Retinal pigment epithelial cell (primary cell): ENCODE measurements at places on chromosomes 11 and 22.

DNA sequence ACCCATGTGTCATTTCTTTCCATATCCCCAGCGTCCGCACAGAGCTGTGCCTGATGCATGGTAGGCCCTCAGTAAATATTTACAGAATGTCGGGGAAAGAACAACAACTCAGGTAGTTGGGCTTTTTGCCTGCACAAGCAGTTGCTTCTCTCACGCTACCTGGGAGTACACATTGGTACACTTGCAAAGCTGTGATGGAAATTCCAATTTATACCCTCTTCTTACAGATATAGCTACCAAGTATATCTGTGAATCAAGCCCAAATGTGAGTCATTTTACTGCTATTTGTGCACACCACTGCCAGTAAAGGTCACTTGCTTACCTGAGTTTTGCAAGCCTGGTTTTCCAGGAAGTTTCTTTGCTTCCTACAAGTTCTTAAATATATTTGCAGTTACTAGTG, 333.0 kb upstream of the NARS2 start:
- DNase-seq: no peak

DNA sequence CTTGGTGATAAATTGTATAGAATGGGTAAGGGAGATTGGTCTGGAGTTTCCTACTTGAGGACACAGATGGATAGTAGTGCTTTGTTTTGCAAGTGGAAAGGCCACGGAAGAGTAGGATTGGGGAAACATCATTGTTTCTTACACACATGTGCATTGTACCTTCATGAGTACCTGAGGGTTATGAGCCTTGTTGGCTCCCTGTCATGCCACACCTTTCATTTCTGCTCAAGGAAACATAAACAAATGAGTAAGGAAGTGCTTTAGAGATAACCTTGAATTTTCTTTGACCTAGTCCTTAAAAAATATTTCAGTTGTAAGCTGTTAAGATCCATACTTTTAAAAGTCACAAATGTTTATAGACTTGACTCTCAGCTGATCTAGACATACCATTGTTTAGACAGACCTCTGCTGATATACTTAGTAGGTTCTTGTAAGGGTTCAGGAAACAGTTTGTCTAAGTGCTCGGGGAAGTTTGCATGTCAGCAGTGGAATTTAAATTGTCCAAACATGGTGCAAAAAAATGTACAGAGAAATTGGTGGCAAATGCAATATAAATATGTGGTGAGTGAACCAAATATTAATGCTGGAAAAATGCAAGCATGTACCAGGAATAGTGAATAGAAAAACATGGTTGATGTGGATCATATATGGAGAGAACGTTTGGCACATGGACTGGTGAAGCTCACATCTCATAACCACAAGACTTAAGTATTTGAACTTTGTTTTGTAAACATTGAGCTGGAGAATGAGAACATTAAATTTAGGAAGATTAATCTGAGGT, 40.9 kb downstream of the GAS2 start:
- DNase-seq: no peak

DNA sequence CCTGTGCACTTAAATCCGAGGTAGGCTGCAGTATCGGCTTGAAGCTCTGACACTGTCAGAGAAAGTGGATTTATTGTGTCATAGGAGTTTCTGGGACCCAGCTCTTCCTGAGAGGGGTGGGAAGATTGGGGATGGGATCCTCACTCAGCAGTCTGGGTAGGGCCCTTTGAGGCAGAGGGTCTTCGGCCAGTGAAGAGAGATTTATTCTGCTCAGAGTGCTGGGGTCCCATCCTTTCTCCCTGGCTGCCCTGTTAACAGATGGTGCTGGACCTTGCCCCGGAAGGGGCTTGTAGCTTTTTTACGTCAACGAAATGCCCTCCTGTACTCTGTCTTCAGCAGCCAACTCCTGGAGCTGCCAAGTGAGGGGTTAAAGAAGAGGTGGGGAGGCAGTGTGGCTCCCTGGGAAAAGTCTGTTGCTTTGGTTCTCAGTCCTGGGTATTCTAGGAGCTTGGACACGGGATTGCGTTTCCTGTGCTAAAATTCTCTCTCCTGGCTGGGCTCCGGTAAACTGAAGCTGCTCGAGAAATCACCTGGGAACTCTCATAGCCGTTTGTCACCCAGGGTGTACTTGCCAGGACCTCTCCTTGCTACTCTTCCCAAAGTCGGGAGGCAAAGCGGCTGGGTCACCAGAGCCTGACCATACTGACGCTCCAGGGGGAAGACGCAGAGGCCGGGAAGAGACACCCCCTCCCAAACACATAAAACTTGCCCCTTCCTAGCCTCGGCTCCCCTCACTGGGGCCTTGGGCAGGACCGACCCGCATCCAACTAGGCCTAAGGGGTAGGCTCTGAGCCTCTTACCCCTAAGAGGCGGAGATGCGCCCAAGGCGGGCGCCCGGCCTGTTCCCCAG, 806 bp upstream of the SMDT1 start:
- DNase-seq: no peak

DNA sequence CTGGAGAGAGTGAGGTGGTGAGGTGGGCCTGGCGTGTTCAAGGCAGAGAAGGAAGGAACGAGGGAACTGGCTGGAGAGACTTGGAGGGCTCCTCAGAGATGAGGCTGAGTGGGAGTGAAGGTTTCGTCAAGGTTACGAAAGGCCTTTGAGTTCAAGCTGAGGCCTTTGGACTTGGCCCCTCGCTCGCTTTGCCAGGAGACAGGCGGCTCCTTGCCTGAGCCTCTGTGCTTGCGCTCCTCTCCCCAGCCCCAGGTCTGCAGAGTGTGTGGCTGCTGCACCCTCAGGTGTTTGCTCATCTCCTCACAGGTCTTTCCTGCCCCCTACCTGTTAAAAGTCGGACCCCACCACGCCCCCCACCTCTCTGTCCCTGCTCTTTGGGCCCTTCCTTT, 91.6 kb downstream of the ATXN10 start:
- no peak for DNase-seq

DNA sequence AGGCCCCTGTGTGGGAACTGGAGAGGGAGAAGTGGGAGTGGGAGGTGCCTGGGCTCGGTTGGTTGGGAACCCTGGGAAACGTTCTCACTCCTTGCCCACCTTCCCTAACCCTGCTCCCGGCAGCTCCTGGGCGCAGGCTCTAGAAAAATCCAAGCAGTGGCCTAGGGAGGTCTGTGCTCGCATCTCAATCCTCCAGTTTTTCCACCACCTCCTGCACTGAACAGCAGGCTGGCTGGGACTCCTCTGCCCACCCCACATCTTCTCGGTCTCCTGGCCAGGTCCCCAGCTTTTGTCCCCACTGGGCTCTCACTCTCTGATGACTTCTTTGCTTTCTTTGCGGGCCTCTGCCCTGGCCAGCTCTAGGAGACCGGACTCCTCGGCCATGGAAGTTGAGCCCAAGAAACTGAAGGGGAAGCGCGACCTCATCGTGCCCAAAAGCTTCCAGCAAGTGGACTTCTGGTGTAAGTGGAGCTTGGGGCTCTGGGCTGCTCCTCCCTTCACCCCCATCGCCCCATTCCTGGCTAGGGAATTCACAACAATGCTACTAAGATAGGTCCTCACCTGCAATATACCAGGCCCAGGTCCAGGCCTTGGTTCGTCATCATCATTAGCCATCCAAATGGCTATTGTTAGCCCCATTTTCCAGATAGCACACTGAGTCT, 35.6 kb downstream of the PRDM11 start:
- no peak for DNase-seq

- DNase-seq: no peak
These were observed 5.6 kb upstream of the ZBED4 start for GRCh38 chr22:49847751-49848689.

DNA sequence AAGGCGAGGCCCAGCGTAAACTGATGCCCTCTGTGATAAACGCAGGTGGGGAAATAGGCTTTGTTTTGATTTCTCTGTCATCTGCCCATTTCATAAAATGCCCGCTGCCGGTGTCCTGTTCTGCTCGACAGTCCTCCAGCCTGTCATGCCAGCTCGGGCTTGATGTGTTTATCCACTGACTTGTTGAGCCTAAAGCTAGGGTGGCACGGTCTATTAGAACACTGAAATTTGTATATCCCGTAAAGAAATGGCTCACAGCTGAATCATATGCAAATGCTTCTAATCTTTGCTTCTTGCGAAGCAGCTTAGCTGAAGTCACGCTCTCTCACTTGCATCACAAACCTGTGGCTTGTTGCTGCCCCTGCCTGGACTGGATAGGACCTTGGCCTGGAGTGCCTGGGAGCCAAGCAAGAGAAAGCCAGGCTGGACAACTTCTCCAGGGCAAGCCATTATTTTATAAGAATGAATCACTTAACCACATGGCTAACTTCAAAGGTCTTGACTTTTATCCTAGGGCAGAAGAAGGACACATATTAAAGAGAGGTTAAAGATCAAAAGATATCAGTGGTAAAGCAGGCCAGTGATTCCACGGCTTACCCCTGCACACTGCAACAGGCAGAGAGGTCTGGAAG, 33.1 kb downstream of the EHF start:
- DNase-seq: peak; percentile 99

DNA sequence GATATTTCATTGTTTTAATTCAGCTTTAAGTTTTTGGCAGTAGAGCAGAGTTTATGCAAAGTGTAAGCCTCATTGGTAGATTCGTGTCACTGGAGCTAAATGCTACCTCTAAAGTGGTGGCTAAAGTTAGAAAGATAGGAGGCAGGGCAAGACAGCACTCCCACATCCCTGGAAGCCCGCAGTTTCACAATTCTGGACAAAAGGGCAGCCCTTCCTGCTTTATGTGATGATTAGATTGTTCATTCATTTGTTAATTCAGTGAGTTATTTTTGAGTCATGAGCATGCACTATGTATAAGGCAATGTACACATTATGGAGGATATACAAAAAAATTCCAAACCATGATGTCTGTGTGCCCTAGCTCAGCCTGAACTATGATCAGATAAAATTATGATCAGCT, 52.1 kb upstream of the EIF3M start:
- DNase-seq: no peak

DNA sequence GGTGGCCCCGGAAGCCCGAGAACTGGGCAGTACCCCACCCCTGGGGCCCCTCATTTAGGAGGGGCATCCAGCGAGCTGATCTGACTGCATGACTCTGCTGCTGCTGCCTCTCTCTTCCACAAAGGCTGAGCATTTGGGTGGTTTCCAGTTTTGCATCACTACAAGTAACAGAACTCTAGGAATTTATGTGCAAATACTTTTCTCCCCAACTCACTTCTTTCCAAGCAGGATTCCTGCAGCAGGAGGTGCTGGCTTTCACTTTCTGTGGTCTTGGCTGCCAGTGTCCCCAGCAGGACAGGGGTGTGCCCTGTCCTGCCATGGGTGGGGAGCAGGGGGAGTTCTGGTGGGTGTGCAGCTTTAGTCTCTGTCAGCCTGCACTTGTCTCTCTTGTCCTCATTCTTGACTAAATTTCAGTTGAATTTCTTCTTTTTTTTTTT, 21.2 kb downstream of the UPB1 start:
- peak; percentile 43 for DNase-seq

DNA sequence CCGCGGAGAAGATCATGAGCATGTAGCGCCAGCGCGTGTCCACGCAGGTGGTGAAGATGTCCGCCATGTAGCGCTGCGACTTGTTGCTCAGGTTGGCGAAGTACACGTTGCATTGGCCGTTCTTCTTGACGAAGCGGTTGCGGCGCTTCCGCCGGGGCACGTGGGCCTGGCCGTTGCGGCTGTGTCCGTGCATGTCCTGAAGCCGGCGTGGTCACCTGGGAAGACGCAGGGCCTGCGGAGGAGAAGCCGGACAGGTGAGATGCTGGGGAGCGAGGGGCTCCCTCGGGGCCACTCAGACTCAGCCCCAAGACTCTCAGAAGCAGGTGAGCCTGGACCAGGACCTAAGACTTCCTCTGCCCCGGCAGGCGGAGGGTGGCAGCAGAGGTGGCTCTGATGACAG, 27.1 kb downstream of the KCNJ4 start:
- DNase-seq: no peak

GRCh38 chr11:18264035-18264434, 2.0 kb upstream of the SAA1 start:
- DNase-seq: no peak

- no peak for DNase-seq
These were observed 38.7 kb downstream of the REXO2 start for GRCh38 chr11:114478001-114478410.

- no peak for DNase-seq
These were observed 44.3 kb downstream of the EIF3F start for GRCh38 chr11:8031248-8032115.

GRCh38 chr11:102462610-102463009, 10.0 kb upstream of the TMEM123 start:
- DNase-seq: no peak

GRCh38 chr11:65826984-65827735, 6.6 kb upstream of the SNX32 start:
- DNase-seq: no peak

DNA sequence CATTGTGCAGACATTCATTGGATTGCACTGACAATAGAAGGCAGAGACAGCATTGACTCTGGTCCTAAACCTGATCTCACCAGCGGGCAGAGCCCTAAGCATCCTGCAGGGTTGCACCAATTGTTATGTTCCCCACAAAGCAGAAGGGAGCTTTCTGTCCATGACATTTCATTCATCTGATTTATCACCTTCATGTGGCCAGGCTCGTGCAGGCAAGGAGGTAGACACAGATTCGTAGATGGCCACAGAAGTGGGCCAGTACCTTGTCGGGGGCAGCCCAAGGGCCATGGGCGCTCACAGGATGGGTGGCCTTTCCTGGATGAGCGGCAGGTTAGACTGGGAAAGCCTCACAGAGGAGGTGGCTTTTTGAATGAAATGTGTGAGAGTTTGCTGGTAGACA, 2.9 kb downstream of the TSKU start:
- no peak for DNase-seq

GRCh38 chr11:46272816-46273427, 4.5 kb upstream of the CREB3L1 start:
- no peak for DNase-seq

DNA sequence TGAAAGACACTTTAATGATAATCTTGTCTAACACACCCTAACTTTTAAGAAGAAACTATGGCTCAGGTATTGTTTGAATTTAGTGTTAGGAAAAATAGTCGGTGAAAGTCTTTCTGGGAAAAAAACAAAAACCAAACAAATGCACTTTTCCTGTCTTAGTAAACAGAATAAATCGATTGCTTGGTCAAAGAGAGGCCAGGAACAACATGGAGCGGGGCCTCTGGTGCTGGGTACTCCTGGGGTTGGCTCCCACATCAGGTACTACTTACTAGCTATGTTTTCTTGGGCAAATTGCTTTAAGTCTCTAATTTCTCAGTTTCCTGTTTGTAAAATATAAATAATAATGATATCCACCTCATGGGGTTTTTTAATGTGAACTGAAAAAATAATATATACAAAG, 46.8 kb downstream of the NAV2 start:
- no peak for DNase-seq

DNA sequence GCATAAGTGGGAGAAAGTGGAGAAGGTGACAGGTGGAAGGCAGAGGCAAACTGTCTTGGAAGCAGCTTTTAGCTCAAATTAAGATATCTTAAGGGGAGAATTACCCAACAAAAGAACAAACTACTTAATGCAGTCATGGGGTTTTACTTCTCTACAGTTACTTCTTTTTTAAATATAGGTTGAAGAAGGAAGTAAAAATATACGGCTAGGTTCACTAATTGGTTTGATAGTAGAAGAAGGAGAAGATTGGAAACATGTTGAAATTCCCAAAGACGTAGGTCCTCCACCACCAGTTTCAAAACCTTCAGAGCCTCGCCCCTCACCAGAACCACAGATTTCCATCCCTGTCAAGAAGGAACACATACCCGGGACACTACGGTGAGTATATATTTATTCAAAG, 40.8 kb downstream of the PDHX start:
- no peak for DNase-seq

GRCh38 chr22:43926349-43926710, 2.7 kb downstream of the PNPLA3 start:
- no peak for DNase-seq
